ENCODE measurements at places on chromosomes 12 and 14.

GRCh38 chr14:89418976-89419375, 1.9 kb upstream of the FOXN3 start:
- DNase-seq: no peak

GRCh38 chr14:96501217-96501739, 904 bp upstream of the PAPOLA start:
- no peak for DNase-seq

DNA sequence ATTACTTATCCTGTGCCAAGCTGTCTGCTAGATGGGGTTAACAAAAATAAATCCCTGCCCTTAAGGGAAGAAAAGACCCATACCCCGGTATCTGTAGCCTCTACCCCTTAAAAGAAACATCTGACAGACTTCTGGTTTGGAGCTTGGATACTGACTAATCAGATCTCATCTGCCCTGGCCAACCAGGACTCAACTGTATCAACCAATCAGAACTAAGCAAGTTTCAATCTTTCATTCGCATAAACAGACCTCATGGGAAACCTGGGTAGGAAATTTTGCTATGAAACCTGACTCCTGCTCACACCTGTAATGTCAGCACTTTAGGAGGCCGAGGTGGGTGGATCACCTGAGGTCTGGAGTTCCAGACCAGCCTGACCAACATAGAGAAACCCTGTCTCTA, 26.4 kb upstream of the PRMT8 start:
- no peak for DNase-seq

- no peak for DNase-seq
Observed at GRCh38 chr12:80412343-80412953, 31.6 kb upstream of the PTPRQ start.

DNA sequence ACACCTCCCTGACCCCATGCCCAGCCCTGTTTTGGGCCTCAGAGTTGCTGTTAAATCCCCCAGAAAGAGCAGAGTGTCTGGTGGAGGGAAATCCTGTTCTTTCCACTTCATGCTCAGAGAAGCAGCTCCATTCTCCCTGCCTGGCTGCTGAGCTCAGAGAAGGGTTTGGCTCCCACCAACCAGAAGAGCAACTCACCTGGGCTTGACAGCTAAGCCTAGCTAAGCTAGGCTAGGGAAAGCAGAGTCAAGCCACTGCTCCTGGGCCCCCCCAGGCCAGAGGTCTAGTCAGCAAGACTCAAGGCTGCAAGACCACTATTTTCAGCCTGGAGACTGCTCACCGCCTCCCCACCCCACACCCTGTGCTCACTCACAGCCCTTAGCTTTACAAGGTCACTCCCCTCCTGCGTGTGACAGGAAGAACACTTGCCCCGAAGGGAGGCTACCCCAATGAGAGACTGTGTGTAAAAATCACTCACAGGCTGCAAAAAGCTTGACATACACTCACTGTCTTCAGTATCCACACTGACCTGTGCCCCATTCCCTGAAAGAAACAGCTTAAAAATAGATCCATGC, 13.5 kb downstream of the GSC start:
- no peak for DNase-seq

- DNase-seq: no peak
Observed at GRCh38 chr12:81340910-81341309, 263.0 kb downstream of the ACSS3 start.

- no peak for DNase-seq
Observed at GRCh38 chr14:74599321-74599761, 12.7 kb downstream of the LTBP2 start.

- DNase-seq: no peak
Observed at GRCh38 chr12:70698345-70698744, 61.1 kb upstream of the PTPRB start.

DNA sequence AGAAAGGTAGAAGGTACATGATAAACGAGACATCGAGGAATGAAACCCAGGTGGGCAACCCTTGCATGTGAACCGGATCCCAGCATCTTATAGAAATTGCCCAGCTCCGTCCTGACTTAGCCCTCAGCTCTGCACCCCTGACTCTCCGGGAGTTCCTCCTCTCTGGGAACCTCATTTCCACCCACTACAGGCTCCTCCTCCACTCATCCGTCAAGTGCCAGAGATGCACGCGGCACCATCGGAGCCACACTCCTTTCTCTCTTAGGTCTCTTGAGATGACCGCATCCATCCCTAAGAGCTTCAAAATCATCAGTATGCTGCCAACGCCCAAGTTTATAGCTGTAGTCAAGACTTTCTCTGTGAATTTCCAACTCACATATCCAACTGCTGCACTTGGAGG, 84.7 kb downstream of the TTC7B start:
- no peak for DNase-seq

- DNase-seq: no peak
Observed at GRCh38 chr14:75254381-75254822, 24.2 kb upstream of the FOS start.

DNA sequence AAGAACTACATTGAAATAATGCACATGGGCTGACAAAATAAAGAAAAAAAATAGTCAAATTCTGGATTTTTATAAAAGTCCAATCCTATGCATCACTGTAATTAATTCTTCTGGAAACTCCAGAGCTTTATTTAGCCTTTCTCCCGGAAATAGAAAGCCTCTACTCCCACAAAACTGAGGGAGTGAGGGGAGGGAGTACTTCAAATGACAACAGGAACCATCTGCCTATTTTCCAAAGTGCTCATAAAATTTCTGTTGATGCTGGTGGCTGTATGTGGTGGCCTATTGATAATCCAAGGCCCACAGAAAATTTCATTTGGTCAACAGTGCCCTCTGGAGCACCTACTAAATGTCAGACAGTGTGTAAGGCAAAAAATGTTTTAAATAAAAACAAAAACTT, 64.6 kb downstream of the KIF21A start:
- no peak for DNase-seq

DNA sequence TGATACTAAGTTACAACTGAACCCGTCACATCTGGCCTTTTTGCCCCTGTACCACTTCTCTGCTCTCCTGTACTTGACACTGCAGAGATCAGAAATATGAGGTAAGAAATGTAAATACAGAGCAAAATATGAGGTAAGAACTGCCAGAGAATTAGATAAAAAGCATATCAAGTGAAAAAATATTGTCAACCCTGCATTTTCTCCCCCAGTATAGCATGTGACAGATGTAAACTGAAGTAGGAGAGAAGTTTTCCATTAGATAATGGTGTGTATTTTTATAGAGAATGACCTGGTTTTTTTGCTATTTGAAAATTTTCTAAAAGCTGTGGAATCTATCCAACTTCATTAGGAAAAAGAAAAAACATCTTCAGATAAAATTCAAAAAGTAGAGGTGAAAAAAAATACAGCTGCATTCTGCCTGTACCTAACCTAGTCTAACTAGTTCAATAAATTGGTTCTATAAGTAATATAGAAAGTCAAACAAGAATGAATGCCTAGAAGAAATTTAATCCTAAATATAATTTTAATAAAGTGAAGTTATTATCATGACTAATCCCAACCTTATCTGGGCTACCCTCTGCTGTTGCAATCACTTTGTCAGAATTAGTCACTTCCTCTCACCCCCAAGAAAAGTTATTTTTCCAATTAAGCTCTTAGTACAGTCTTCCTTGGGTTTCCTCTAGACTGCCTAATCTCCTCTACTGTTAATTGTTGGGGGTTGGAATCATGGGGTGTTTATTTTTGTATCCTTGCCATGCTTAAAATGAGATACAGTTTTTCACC, 210.0 kb downstream of the RASSF9 start:
- DNase-seq: no peak

DNA sequence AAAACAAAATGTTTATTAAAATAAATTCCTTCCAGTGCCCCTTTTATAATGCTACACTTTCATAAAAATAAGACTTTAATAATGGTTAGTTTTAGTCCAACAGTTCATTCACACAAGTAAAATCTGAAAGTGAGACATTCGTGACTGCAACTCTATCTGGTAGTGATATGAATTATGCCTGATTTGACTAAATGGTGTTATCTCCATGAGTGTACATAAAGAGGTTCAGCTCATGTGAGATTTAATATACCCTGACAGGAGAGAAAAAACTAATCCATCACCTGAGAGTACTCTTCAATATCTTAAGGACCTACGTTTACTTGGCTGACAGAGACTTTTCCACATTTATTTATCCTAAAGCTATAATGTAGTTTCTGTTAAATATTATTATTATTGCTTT, 34.0 kb downstream of the ERO1A start:
- no peak for DNase-seq

DNA sequence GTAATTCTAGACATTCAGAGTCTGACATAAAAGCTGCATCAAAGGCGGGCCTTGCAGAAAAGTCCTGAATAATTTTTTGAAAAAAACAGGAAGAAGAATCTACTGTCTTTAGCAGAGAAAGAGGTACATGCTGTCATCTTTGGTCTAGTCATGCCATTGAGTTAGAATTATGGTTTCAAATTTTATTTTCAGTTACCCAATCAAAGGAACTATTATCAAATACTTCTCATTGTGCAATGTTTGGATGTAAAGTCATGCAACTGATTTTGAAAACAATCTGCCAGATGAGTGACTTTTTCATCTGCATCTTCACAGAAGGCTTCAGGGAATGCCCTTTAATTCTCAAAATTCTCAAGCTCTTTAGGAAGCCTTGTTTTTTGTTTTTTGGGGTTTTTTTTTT, 803.5 kb downstream of the FLRT2 start:
- no peak for DNase-seq

- no peak for DNase-seq
Observed at GRCh38 chr12:32365473-32366064, 33.8 kb upstream of the FGD4 start.

DNA sequence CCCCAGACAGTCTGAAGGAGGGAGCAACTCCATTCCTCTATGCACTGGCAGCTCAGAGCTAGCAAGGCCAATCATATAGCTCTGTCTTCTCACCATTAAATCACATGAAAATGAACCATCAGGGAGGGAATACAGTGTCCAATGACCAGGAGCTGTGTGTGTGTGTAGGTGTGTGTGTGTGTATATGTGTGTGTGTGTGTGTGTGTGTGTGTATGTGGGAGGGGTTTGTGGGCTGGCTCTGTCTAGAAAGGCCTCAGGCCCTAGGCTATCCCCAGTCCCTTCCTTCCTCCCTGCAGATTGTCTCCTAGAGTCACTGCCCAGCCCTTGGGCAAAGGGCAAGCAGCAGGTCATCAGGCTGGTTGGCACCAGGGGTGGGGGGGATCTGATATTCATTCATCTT, 5.7 kb upstream of the SUSD6 start:
- no peak for DNase-seq

DNA sequence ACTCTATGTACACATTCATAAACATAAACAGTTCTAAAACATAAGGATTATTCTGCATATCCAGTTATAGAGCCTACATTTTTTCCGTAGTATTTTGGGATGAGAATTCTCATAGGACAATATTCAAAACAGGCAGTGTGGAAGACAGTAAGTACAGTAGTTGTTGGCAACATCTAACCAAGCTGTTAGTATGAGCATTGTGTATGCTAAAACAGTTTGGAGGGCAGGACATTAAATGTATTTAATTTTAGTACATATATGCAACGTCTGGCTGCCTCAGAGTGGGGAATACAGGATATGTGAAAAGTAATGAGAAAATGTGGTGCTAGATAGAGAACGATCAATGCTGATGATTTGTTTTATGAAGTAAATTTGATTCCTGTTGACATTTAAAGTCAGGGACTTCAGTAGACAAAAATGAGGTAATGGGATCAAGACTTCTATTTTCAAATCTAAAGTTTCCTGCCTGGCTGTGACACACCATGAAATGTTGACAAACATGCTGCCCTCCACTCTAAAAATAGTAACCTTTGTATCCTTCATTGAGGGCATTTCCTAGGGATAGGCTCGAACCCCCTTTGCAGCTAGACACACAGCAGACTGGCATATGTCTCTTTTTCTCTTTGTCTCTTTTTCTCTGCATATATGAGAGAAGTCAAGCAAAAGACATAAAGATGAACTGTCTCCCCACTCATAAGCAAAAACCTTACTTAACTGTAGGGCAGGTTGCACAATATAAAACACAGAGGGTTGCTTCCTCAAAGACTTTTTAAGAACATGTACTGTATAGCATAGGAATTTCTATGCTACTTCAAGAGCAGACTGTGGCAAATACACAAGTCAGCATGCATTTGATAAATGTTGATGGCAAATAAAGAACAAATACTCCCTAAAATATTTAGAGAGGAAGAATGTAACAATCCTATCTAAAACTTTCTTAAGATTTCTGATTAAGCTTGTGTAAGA, 75.5 kb upstream of the GTF2A1 start:
- no peak for DNase-seq

- no peak for DNase-seq
Observed at GRCh38 chr12:124399622-124400021, 104.7 kb downstream of the RFLNA start.

DNA sequence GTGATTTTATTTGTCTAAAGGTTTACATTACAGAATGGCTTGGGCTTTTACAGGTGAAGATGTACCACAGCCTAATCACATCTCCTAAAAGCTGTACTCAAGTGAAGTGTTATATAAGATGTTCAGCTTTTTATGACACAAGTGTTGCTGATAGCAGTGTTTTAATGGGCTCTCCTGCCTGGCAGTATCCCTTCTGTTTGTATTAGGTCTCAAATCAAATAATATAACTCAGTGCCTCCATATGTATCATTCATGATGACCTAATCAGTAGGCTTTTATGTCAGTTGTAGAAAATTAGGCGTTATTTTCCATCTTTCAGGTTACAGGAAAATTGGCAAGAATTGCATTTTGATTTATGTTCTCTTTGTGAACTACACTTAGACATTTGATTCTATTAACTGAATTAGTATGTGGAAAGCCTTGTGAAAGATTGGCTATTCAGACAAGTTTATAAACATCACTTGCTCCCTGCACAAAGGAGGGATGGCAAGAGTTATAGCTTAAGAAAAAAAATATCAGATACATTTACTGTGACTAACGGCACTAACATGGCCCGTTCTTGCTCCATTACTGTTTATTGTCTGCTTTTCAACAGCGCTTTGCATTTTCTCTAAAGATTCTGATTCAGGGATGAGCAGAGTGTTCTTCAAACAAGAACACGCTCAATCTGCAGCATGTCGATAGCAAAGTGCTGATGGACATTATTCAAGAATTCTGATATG, 143.7 kb upstream of the DIO2 start:
- DNase-seq: no peak

- DNase-seq: no peak
Observed at GRCh38 chr12:2358986-2359658, 306.3 kb downstream of the CACNA1C start.

DNA sequence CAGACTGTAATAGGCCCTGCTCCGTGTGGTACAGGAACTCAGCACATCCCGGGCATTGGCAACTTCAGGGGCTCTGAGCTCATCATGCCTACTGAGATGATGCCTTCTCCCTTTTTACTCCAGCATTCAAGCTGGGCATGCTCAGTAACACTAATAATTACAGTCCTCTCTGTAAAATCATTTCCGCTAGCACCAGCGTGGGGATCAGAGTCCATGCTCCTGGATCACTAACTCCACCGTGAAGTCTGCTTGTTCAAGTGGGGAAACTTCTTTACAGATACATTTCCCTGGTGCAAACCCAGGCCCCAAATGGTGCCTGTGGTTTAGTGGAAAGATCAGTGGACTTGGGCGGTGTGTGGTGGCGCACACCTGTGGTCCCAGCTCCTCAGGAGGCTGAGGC, 16.7 kb downstream of the CLSTN3 start:
- DNase-seq: no peak

- no peak for DNase-seq
Observed at GRCh38 chr14:78721756-78722480, 551.7 kb downstream of the NRXN3 start.

GRCh38 chr12:39915249-39915648, 190.6 kb downstream of the SLC2A13 start:
- no peak for DNase-seq

- DNase-seq: no peak
Observed at GRCh38 chr12:58895053-58895452, 25.3 kb downstream of the LRIG3 start.

Data from activated CD8-positive, alpha-beta memory T cell treated with anti-CD3 and anti-CD28 coated beads for 4 hours (primary cell).